Stimulated activated CD4-positive, alpha-beta T cell treated with anti-CD3 and anti-CD28 coated beads, Interleukin-15, amount 100 ng/mL, for 1 hour (primary cell): ENCODE measurements at places on chromosomes 3 and 15.

- DNase-seq: no peak
Observed at GRCh38 chr3:71949442-71949841, 164.5 kb upstream of the PROK2 start.

DNA sequence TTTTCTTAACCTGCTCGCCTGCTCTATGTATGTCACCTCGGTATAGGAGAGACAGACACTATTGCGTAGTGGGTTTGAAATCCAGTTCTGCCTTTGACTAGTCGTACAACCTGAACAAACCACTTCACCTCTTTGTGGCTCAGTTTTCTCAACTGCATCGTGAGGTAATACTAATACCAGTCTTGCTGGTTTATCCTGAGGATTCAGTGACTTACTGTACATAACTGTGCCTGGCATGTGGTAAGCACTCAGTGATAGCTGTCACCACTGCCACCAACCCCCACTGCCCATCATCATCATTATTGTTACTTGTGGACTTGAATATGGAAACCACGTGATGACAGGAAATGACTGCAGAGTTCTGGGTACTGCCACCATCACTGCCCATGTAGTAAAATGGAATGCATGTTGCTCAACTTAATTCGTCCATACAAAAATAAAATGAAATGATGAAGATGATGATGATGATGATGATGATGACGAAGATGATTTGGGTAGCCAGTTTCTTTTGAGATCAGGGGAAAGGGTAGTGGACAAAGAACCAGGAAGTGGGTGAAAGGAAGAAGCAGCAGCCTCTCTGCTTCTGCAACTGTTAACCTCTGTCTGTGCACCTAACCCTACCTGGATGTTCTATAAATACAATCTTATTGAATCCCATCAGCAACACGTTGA, 228.1 kb downstream of the FEZF2 start:
- DNase-seq: no peak

GRCh38 chr3:9721700-9722060, 9.9 kb upstream of the BRPF1 start:
- DNase-seq: no peak

GRCh38 chr3:196559826-196560225, 8.5 kb downstream of the WDR53 start:
- DNase-seq: no peak

DNA sequence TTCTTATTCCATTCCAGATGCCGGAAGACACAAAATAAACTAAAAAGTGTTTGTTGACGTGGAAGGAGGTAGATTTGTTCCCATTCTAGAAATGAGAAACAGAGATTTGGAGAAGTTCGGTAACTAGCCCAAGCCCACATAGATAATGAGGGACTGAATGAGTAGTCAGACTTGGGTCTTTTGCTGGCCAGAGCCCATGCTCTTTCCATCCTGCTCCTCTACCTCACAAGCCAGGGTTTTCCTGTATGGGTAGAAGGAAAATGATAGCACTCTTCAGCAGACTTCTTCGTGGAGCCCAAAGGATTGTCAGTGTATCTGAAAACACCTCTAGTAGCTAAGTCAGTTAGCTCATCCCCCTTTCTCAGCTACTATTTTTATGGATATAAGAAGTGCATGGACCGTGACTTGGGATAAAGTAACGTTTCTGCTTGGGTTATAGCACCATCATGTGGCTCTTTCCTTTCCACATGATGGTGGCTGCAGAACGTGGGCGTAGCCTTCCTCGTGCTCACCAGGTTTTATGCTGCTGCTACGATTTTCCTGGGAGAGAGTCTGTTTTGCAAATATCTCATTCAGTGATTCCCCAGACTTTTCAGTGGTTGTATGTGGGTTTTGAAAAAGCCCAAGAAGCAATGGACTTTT, 84.6 kb downstream of the DGKG start:
- no peak for DNase-seq

GRCh38 chr3:164730815-164731360, 347.4 kb downstream of the SI start:
- no peak for DNase-seq

- no peak for DNase-seq
Observed at GRCh38 chr3:69959581-69959980, 40.0 kb upstream of the SAMMSON start.

DNA sequence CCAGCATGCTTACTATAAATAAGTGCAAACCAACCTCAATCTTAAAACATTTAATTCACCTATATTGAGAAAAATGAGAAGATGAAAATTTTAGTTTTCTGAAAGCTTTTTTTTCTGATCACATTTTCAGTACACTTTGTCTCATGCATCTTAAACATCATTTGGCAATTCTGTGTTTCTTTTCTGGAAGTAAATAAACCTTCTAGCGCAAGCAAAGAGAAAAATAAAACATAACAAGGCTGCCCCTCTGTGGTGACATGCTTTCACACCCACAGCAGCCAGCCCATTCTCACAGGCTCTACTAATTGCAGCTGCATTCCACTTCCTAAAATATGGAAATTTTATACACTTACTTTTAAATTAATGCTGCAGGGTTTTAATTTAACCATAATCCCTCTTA, 90.1 kb downstream of the NEK10 start:
- no peak for DNase-seq

DNA sequence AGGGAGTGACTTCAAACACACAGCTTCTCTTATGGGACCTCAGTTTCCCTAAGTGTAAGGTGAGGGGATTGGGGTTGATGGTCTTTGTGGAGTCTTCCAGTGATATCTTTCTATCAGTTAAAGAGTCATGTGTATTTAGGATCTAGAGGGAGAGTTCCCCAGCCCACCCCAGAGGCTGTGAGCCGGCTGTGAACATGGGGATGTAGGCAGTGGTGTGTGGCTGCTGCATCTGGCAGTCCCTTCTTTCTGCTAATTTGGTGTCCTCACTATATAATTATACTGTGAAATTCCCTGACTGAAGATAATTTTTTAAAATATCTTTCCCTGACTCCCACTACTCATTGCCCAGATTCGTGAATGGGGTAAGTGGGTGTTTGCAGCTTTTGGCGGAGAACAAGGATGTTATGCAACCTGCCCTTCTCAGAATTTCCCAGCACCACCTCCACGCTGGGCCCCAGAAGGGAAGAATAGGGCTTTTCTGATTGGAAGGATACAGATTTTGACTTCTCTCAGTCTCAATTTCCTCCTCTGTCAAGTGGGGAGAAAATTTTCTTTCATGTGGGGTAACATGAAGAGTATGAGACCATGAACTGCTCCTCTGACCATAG, 79.0 kb upstream of the RASGRF1 start:
- DNase-seq: no peak

DNA sequence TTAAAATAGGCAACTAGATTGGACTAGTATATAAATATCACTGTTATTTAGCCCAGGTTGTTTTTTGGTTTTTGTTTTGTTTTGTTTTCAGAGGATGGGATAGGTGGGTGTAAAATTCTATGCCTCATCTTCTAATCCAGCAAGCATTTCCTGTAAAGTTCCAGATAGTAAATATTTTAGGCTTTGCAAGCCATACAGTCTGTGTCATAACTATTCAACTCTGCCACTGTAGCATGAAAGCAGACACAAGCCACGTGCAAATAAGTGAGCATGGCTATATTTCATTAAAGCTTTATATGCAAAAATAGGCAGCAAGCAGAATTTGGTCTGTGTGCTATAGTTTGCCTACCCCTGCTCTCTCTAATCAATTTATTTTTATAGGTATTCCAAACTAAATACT, 657.3 kb upstream of the TGFBR2 start:
- DNase-seq: no peak

DNA sequence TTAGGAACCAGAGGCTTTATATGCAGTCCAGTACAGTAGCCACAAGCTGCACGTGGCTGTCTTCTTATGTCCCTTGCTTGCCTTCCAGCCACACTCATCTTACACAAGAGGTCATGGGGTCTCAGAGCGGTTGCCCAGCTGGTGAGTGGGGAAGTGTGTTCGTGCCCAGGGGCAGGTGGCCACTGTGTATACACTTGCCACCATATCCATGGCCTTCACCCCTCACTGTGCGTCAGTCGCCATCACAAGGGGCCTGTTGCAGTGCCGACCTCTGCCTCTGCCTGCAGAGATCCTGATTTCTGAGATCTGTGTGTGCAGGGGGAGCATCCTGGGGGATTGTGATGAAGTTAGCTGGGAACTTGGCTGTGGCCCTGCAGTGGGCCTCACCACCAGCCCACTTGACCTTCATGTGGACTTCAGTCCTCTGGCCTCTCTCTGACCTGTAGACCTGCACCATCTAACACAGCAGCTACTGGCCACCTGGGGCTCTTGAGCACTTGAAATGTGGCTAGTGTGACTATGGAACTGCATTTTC, 43.1 kb upstream of the SACM1L start:
- DNase-seq: no peak

DNA sequence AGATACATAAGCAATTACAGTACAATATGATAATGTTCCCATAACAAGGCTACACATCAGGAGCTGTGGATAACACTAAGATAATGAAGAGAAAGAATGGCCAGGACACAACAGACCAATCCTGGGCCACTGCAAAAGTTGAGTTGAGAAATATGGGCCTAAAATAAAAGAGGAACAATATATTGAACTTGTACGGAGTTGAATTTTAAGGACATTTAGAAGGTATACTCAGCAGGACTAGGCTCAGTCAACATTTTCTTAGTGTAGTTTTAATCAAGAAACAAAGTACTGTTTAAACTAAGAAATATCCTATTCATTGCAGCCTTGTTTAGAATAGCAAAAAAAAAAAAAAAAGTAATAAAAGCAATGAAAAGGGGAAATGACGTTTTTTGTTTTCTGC, 24.3 kb downstream of the HERC1 start:
- no peak for DNase-seq

DNA sequence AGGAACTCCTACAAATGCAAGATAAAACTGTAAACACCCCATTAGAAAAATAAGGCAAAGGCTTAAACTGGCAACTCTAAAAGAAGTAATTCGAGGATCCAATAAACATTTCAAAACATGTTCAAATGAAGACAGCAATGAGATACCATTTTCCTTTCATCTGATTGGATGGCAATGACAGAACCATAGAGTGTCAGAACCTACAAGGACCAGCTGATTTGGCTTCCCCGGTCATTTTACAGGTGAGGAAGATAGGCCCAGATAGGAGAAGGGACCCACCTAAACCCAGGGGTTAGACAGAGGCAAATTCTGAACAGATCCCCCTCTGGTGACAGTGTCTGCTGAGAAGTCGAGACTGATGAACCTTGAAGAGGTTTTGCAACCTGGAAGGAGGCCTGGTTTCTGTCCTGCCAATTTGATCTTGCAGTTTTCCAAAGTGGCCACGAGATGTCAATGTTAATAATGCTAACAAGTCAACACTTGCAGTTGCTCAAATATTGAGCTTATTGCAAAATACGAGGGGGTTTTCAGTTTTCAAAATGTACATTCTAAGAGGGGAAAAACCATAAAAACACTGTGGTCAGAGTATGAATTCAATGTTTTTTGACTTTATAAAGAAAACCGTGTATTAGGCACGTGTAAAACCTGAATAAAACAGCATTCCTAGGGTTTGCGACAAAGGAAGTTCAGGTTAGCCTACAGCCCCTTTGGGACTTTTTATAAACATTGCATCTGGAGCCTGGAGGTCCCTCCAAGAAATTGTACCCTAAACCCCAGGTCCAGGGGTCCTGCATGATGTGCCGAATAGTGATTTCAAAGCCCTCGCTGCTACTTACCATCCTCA, 21.5 kb downstream of the CFAP161 start:
- DNase-seq: no peak

- DNase-seq: no peak
Observed at GRCh38 chr3:41102053-41102556, 97.2 kb upstream of the CTNNB1 start.

- no peak for DNase-seq
Observed at GRCh38 chr3:25460751-25461150, 32.7 kb downstream of the RARB start.

DNA sequence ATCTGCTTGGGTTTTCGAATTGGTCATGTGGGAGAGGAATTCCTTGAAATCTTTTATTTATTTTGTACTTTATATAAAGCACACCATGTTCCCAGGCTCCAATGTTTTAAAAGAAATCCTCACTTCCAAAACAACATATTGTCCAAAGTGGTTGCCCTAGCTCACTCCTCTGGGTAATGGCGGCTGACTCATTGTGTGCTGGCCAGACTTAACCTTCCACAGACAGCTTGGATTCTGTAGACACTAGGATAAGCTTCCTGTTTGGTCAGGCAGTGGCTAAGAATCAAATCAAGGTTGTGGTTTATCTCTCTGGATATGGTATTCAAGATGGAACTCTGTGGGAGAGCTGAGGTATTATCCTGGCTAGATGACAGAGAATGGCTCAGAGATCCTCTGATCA, 55.8 kb upstream of the FAM98B start:
- no peak for DNase-seq

DNA sequence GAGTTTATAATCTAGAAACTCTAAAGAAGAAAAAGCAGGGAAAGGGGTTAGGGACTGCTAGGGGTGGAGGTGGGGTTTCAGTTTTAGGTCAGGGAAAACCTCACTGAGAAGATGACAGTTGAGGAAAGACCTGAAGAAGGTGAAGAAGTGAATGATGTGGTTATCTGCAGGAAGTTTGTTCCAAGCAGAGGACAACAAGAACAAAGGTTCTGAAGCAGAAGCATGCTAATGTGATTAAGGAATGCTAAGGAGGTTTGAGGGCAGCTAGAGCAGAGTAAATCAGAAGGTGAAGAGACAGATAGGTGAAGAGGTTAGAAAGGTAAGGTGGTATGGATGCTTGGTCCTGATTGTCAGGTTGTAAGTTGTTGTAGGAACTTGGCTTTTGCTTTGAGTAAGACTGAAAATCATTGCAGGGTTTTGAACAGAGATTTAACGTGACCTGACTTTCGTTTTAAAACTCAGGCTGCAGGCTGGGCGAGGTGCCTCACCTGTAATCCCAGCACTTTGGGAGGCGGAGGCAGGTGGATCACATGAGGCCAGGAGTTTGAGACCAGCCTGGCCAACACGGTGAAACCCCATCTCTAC, 8.6 kb downstream of the OXSR1 start:
- no peak for DNase-seq

GRCh38 chr15:43748376-43748775, 2.1 kb downstream of the PDIA3 start:
- DNase-seq: no peak

DNA sequence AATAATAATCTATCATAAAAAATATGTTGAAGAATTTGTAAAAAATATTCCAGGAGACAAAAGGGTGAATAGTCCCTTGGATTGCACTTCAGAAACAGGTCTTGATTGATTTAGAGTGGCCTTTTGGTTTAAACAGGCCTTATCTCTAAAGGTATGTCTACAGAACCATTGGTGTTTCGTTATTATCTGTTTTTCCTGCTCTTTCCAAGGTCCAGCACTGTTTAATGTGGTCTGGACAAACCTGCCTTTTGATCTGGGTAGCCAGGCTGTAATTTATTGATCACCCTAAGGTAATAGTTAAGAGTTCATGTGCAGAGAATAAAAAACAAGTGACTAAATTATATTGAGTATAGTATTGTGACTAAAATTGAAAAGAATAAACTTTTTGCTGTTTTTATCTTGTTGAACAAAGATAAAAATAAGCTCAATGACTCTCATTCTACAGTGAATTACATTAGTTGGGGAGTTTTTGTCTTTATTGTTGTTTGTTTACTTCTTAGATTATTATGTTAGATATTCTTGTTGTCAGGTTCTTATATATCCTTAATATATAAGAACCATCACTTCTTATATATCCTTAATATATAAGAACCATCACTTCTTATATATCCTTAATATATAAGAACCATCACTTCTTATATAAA, 25.1 kb downstream of the SLC2A2 start:
- DNase-seq: no peak

GRCh38 chr15:59437817-59438624, at the start of gene FAM81A:
Gene FAM81A (plus strand): TSS chr15:59438186. CDS start chr15:59458627, 20,441 bp downstream.
- no peak for DNase-seq

- no peak for DNase-seq
Observed at GRCh38 chr3:27201492-27201891, 167.7 kb downstream of the NEK10 start.
